Activated T-helper 2 cell treated with anti-CD3 and anti-CD28 coated beads, Interferon-gamma antibody, Interleukin-2, Interleukin-4, amounts not matched to agents 10 μg/mL and 5 μg/mL and 100 μg/mL, durations not matched to agents 14 hours and 24 hours and 36 hours (primary cell): ENCODE measurements at places on chromosomes 5 and 9. TPM values are rescaled to one million over a fixed set of nuclear protein-coding genes. Genes with fewer than 3 reads are reported as not detected.

The AGTPBP1 gene
- 26.5 and 28.1 TPM in 2 replicates for total RNA-seq

The ARHGEF28 gene
- total RNA-seq = 0.05 and 0.11 TPM in 2 replicates

The GALNT12 gene
- total RNA-seq = 2.3 and 2.8 TPM in 2 replicates

The SLC27A6 gene
- not detected in 2 replicates for total RNA-seq

The MARCOL gene
- total RNA-seq = not detected in 2 replicates

The SPATA31E1 gene
- total RNA-seq = not detected in 2 replicates

DNA sequence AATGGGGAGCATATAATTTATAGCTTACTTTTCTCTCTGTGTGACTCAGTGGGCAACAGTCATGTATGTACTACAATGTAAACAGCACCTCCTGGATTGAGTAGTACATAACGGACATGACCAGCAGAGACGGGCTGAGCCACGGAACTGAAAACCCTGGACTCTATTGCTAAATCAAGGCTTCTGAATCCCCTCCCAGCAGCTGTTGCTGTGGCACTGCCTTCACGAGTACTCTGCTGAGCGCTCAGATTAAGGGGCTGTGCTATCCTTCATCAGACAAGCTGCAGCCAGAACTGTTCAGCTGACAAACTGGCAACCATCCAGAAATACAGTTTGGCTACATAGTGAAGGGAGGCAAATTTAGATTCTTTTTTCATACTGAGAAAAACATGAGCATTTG is 131.3 kb upstream of the CCDC180 start:
- H3K4me3 ChIP-seq = no peak overlapping the region
- H3K36me3 ChIP-seq = no peaks in the 10 kb centered on the region
- no peak for DNase-seq
- H3K27ac ChIP-seq = no peak overlapping the region
- no peaks in the 10 kb centered on the region for H3K4me1 ChIP-seq
- H3K27me3 ChIP-seq = peaks cover 4% of the 10 kb centered on the region

GRCh38 chr9:114804505-114804904 is 1.3 kb downstream of the TNFSF15 start:
- peaks cover 28% of the 10 kb centered on the region for H3K4me1 ChIP-seq
- no peak for DNase-seq
- no peak overlapping the region for H3K27ac ChIP-seq
- no peaks in the 10 kb centered on the region for H3K36me3 ChIP-seq

DNA sequence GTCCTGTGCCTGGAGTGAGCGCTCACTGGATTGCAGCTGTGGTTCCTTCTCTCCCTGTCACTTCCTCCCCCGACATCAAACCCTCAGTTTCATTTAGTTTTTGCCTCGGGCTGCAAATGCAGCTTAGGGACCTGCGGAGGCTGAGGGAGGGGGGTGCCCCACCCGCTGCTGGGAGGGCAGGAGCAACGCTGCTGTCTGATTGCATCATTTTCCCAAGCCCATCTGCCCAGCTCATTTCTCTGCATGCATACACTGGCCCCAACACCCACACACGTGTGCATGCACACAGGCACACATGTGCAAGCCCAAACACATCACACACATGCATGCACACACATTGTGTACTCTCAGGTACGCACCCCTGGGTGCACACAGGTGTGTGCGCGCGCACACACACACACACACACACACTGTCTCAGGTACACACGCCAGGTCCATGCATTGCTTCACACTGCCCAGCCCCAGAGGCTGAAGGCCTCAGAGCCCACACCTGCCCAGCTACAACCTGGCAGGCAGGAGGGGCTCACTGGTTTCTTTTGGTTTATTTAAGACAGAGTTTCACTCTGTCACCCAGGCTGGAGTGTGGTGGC is 3.4 kb downstream of the ASS1 start:
- no peak overlapping the region for H3K4me3 ChIP-seq
- no peak for DNase-seq
- no peak overlapping the region for H3K27ac ChIP-seq
- H3K27me3 ChIP-seq = peaks cover 10% of the 10 kb centered on the region
- no peaks in the 10 kb centered on the region for H3K36me3 ChIP-seq
- peaks cover 11% of the 10 kb centered on the region for H3K4me1 ChIP-seq

GRCh38 chr9:100111235-100111634 is 12.2 kb downstream of the INVS start:
- H3K4me3 ChIP-seq = no peak overlapping the region
- no peak overlapping the region for H3K27ac ChIP-seq
- no peaks in the 10 kb centered on the region for H3K27me3 ChIP-seq

- no peaks in the 10 kb centered on the region for H3K27me3 ChIP-seq
- no peak overlapping the region for H3K27ac ChIP-seq
- no peaks in the 10 kb centered on the region for H3K4me1 ChIP-seq
- peaks cover 65% of the 10 kb centered on the region for H3K36me3 ChIP-seq
- DNase-seq = no peak
- H3K4me3 ChIP-seq = no peak overlapping the region
Observed at GRCh38 chr9:131478911-131479310, 23.8 kb upstream of the POMT1 start.

GRCh38 chr9:129962889-129963703 is 79.9 kb downstream of the FNBP1 start:
- DNase-seq = peak; percentile 76
- H3K27me3 ChIP-seq = no peaks in the 10 kb centered on the region
- H3K27ac ChIP-seq = peak overlapping the region; percentile 89
- H3K36me3 ChIP-seq = peaks cover 90% of the 10 kb centered on the region

- H3K4me3 ChIP-seq = no peak overlapping the region
- H3K36me3 ChIP-seq = no peaks in the 10 kb centered on the region
- H3K27ac ChIP-seq = no peak overlapping the region
- H3K27me3 ChIP-seq = no peaks in the 10 kb centered on the region
- no peaks in the 10 kb centered on the region for H3K4me1 ChIP-seq
Observed at GRCh38 chr9:81564632-81565031, 124.7 kb downstream of the TLE1 start.

DNA sequence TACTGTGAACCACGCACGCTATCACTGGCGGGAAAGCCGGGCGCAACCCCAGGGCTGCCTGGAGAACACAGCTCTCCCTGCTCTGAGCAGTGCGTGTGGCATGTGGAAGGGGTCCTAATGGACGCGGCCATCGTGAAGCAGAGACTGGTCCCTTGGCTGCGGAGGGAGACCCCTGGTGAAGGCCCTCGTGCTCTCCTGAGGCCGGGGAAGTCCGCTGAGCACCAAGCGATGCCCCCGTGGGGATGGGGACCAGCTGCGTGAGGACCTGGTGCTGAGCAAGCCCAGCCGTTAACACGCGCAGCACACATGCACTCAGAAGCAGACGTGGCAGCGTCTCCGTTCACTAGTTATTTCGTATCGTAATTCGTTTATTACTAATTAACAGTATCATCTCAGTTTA is 24.4 kb downstream of the SLC12A7 start:
- H3K27ac ChIP-seq = no peak overlapping the region
- H3K27me3 ChIP-seq = no peaks in the 10 kb centered on the region
- no peak overlapping the region for H3K4me3 ChIP-seq
- no peak for DNase-seq

GRCh38 chr9:83027153-83027891 is 35.6 kb downstream of the RASEF start:
- no peak overlapping the region for H3K4me3 ChIP-seq
- H3K27me3 ChIP-seq = no peaks in the 10 kb centered on the region
- no peaks in the 10 kb centered on the region for H3K4me1 ChIP-seq
- no peaks in the 10 kb centered on the region for H3K36me3 ChIP-seq

GRCh38 chr9:117936185-117937130 is 232.3 kb downstream of the TLR4 start:
- H3K27ac ChIP-seq = no peak overlapping the region
- H3K4me3 ChIP-seq = no peak overlapping the region
- no peaks in the 10 kb centered on the region for H3K36me3 ChIP-seq

GRCh38 chr5:113179156-113179555 is 202.6 kb downstream of the DCP2 start:
- no peaks in the 10 kb centered on the region for H3K4me1 ChIP-seq
- no peak overlapping the region for H3K4me3 ChIP-seq
- no peak for DNase-seq
- no peak overlapping the region for H3K27ac ChIP-seq
- H3K27me3 ChIP-seq = peaks cover 17% of the 10 kb centered on the region
- H3K36me3 ChIP-seq = no peaks in the 10 kb centered on the region

DNA sequence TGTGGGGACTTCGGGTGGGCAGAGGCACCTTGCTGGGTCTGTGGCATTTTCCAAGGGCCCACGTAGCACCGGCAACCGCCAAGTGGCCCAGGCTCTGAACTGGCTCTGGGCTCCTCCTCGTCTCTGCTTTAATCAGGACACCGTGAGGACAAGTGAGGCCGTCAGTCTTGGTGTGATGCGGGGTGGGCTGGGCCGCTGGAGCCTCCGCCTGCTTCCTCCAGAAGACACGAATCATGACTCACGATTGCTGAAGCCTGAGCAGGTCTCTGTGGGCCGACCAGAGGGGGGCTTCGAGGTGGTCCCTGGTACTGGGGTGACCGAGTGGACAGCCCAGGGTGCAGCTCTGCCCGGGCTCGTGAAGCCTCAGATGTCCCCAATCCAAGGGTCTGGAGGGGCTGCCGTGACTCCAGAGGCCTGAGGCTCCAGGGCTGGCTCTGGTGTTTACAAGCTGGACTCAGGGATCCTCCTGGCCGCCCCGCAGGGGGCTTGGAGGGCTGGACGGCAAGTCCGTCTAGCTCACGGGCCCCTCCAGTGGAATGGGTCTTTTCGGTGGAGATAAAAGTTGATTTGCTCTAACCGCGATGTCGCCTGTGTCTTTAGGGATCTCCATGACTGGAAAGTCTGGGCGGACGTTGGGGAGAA is 5.8 kb downstream of the DPP7 start:
- no peak overlapping the region for H3K27ac ChIP-seq
- H3K4me3 ChIP-seq = no peak overlapping the region
- H3K27me3 ChIP-seq = no peaks in the 10 kb centered on the region
- H3K36me3 ChIP-seq = peaks cover 32% of the 10 kb centered on the region

DNA sequence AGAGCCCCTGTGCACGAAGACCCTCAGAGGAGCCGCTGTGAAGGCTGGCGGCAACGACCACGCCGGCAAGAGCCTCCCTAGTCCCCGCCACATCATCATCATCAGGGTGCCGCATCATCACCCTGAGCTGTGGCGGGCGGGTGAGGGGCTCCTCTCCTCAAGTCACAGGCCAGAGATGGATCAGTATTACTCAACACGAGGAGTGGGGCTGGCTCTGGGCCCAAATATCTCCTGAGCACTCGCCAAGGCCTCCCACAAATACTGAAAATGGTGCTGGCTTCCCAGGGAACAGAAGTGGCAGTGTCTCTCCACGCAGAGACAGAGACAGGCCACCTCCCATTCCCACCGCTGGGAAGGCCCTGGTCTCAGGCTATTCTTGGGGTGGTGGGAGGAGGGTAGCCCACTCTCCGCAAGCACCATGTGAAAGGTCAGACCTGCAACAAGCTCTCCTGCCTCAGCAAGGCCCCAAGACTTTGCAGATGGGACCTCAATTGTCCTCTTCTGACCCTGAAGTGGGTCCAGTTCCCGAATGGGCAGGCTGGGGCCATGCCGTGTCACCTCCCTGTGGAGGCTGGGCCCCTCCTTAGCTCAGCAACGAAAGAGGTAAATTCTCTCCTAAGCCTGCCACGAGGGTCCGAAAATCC is 39.3 kb upstream of the ZNF354A start:
- H3K4me1 ChIP-seq = no peaks in the 10 kb centered on the region
- no peak for DNase-seq
- no peak overlapping the region for H3K27ac ChIP-seq
- no peaks in the 10 kb centered on the region for H3K36me3 ChIP-seq
- no peaks in the 10 kb centered on the region for H3K27me3 ChIP-seq
- no peak overlapping the region for H3K4me3 ChIP-seq

GRCh38 chr9:136198605-136199083 is 6.3 kb downstream of the LHX3 start:
- no peak overlapping the region for H3K27ac ChIP-seq
- H3K4me1 ChIP-seq = peaks cover 2% of the 10 kb centered on the region
- H3K27me3 ChIP-seq = peaks cover 53% of the 10 kb centered on the region
- no peaks in the 10 kb centered on the region for H3K36me3 ChIP-seq
- no peak overlapping the region for H3K4me3 ChIP-seq

- no peak for DNase-seq
- H3K4me3 ChIP-seq = no peak overlapping the region
- H3K4me1 ChIP-seq = peaks cover 14% of the 10 kb centered on the region
- H3K27me3 ChIP-seq = no peaks in the 10 kb centered on the region
- no peaks in the 10 kb centered on the region for H3K36me3 ChIP-seq
Observed at GRCh38 chr9:104831681-104832080, 67.8 kb downstream of the NIPSNAP3B start.

GRCh38 chr9:33241298-33241697 is 1.3 kb downstream of the SPINK4 start:
- no peaks in the 10 kb centered on the region for H3K36me3 ChIP-seq
- DNase-seq = no peak
- no peaks in the 10 kb centered on the region for H3K27me3 ChIP-seq
- peaks cover 5% of the 10 kb centered on the region for H3K4me1 ChIP-seq

- peaks cover 14% of the 10 kb centered on the region for H3K27me3 ChIP-seq
- no peak for DNase-seq
- no peak overlapping the region for H3K27ac ChIP-seq
- no peak overlapping the region for H3K4me3 ChIP-seq
- no peaks in the 10 kb centered on the region for H3K36me3 ChIP-seq
- H3K4me1 ChIP-seq = peaks cover 8% of the 10 kb centered on the region
Observed at GRCh38 chr9:137302449-137303150, 529 bp upstream of the NRARP start.

DNA sequence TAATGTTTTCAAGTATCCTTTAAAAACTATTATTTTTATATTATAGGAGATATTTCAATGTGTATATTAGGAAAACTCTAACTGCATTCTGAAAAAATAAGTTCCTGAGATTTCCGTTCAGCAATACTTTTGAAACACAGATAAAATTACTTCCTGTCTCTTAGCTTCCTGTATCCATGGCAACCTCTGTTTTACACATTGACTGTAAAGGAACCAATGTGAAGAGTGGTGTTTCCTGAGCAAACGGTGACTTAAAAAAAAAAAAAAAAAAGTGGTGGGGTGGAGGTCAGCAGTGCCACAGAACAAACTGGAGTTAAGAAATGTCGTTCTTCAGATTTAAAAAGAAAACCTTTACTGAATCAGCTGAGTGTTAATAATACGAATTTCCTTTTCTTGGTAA is at the start of gene LRRC70:
TSS of gene LRRC70 (plus strand) at position 280 of the 400 bp plus-strand sequence. CDS start 620 bp downstream, outside the sequence.
- H3K27me3 ChIP-seq = no peaks in the 10 kb centered on the region
- peak; percentile 24 for DNase-seq
- peaks cover 27% of the 10 kb centered on the region for H3K36me3 ChIP-seq

- no peak for DNase-seq
- H3K4me1 ChIP-seq = peaks cover 10% of the 10 kb centered on the region
- no peak overlapping the region for H3K27ac ChIP-seq
- H3K27me3 ChIP-seq = peaks cover 33% of the 10 kb centered on the region
- peak overlapping the region; percentile 67 for H3K4me3 ChIP-seq
Observed at GRCh38 chr5:141703133-141703561, 21.1 kb upstream of the ARAP3 start.
